Tibial artery (tissue), 4 donors: ENCODE measurements at places on chromosomes 4 and X.

GRCh38 chrX:143058120-143058519, 32.4 kb downstream of the SPANXN4 start:
- H3K36me3 ChIP-seq, result no peaks in the 10 kb centered on the region
- H3K4me3 ChIP-seq, result no peak overlapping the region
- no peaks in the 10 kb centered on the region for H3K4me1 ChIP-seq
- H3K27me3 ChIP-seq, result no peaks in the 10 kb centered on the region
- no peak overlapping the region for H3K27ac ChIP-seq
- no peak for DNase-seq

DNA sequence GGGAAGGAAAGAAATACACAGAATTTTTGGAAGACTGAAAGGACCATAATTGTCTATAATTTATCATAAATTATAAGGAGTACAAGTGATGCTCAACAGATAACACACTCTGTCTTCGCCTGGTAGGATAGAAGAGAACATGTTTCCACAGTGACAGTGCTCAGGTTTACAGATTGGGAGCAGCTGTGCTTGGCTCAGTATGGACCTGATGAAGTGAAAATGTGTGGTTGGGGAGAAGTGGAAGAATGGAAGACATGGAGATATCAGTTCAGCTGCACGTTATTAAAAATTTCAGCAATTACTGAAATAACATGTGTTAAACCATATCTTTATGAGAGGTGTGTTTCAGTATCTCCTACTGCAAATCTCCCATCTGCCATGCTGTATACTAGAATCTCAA, 90.6 kb downstream of the TLL1 start:
- no peak overlapping the region for H3K27ac ChIP-seq
- no peaks in the 10 kb centered on the region for H3K27me3 ChIP-seq
- no peak for DNase-seq
- no peak overlapping the region for H3K4me3 ChIP-seq
- no peaks in the 10 kb centered on the region for H3K4me1 ChIP-seq

DNA sequence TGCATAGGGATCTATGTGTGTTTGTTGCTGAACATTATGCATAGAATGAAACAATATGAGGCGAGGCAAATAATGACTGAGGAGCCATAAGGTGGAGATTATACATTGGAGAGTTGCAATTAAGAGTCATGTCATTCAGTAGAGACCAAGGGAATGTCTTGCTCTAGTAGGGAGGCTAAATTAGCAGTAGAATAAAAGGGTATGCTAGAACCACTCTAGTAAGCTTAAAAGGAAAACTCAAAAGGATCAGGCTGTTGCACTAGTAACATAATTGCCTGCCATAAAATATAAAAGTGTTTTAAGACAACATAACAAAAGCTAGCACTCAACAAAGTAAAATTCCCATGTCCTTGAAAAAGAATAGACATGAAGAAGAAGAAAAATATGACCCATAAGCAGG, 586.2 kb upstream of the DIAPH2 start:
- H3K4me3 ChIP-seq, result no peak overlapping the region
- DNase-seq, result no peak
- no peak overlapping the region for H3K27ac ChIP-seq
- no peaks in the 10 kb centered on the region for H3K27me3 ChIP-seq

DNA sequence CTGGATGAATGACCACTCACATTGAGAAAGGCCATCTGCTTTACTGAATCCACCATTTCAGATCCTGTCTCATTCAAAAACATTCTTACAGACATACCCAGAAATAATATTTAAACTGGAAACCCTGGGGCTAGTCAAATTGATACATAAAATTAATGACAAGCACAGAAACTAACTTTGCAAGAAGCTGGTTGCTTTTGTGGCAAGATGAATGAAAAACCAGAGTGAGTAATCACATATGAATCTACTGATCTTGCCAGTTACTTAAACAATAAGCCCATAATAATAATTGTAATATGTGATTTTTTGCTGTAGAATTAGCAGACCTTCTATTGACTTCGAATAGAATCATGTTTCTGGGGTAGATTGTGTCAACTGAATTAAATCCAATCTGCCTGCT, 235.1 kb downstream of the PPARGC1A start:
- no peak overlapping the region for H3K4me3 ChIP-seq
- no peaks in the 10 kb centered on the region for H3K4me1 ChIP-seq
- no peak for DNase-seq
- no peaks in the 10 kb centered on the region for H3K36me3 ChIP-seq

DNA sequence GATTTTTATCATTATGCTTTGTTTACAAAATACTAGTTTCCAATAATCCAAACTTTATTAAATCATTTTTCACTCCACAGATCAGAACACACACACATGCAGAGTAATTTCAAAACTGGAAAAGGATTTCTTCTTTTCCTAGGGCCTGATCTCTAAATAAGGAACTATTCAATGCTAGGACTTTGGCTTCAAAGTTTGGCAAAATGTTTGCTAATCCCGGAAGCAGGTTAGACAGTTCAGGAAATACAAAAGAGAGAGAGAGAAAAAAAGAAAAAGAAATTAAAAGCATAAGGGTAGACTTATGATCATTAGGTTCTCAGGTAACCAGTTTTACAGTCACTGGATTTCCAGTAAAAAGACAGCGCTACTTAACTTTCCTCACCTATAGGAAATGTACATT, 211.0 kb downstream of the DCLK2 start:
- H3K36me3 ChIP-seq, result no peaks in the 10 kb centered on the region
- H3K4me3 ChIP-seq, result no peak overlapping the region
- H3K4me1 ChIP-seq, result no peaks in the 10 kb centered on the region
- no peak for DNase-seq
- H3K27ac ChIP-seq, result no peak overlapping the region

- peaks cover 7% of the 10 kb centered on the region for H3K4me1 ChIP-seq
- no peak overlapping the region for H3K27ac ChIP-seq
- DNase-seq, result no peak
- H3K4me3 ChIP-seq, result no peak overlapping the region
- peaks cover 73% of the 10 kb centered on the region for H3K36me3 ChIP-seq
Measured at GRCh38 chr4:3136454-3136853, 62.0 kb downstream of the HTT start.

GRCh38 chr4:11614426-11614825, 185.7 kb upstream of the HS3ST1 start:
- no peak overlapping the region for H3K27ac ChIP-seq
- H3K4me3 ChIP-seq, result no peak overlapping the region
- DNase-seq, result no peak
- no peaks in the 10 kb centered on the region for H3K36me3 ChIP-seq
